ENCODE measurements at places on chromosomes 16 and 17. TPM values are rescaled to one million over a fixed set of nuclear protein-coding genes. Genes with fewer than 3 reads are reported as not detected.

Gene CBX2
- 19.0 TPM for total RNA-seq

Gene PHLPP2
- 9.8 TPM for total RNA-seq

Gene GGT6
- total RNA-seq: not detected

Gene CHRNE
- total RNA-seq: 0.22 TPM

Gene TBC1D3D
- not detected for total RNA-seq

Gene ABCA9
- total RNA-seq: not detected

Gene PIK3R5
- total RNA-seq: 0.04 TPM

Gene TBC1D3C
- not detected for total RNA-seq

Gene UBALD2
- 47.5 TPM for total RNA-seq

Gene PYDC1
- total RNA-seq: not detected

Gene ZFP3
- total RNA-seq: 0.81 TPM

Gene HASPIN
- total RNA-seq: 14.0 TPM

Gene CD79B
- 0.70 TPM for total RNA-seq

Gene OR1F1
- total RNA-seq: 0.76 TPM

Gene ACE
- 0.71 TPM for total RNA-seq

Gene GAST
- total RNA-seq: not detected

Gene KRTAP4-5
- total RNA-seq: not detected

Gene ZPBP2
- total RNA-seq: not detected

Gene KRTAP4-3
- not detected for total RNA-seq

Gene G6PC1
- not detected for total RNA-seq

Gene IGF2BP1
- 58.9 TPM for total RNA-seq

Gene PALB2
- 12.1 TPM for total RNA-seq

Gene OR1E2
- total RNA-seq: not detected

Gene NOL11
- 67.3 TPM for total RNA-seq

Gene CNGB1
- 0.27 TPM for total RNA-seq

Gene HBZ
- total RNA-seq: not detected

Gene OR3A2
- total RNA-seq: not detected

Gene CLCN7
- total RNA-seq: 71.1 TPM

Gene NPIPB6
- 1.4 TPM for total RNA-seq

Gene CDRT15L2
- total RNA-seq: not detected

Gene DNAI2
- total RNA-seq: not detected

Gene SLC5A11
- total RNA-seq: 0.42 TPM

Gene CCL5
- total RNA-seq: 2.1 TPM

Gene FSCN2
- total RNA-seq: 2.0 TPM

Gene KRTAP4-1
- total RNA-seq: not detected

Gene SPATA22
- not detected for total RNA-seq

Gene MILR1
- total RNA-seq: 1.6 TPM

Gene KRTAP16-1
- total RNA-seq: not detected

Gene C1QTNF1
- 38.9 TPM for total RNA-seq

Gene DCAKD
- total RNA-seq: 18.3 TPM

Gene SCARF1
- 0.36 TPM for total RNA-seq

Gene CES1
- 52.0 TPM for total RNA-seq

Gene ZG16
- total RNA-seq: not detected

Gene KATNIP
- total RNA-seq: 14.5 TPM

Gene TPSB2
- not detected for total RNA-seq

Gene MYL11
- total RNA-seq: not detected

Gene CCL7
- not detected for total RNA-seq
